ENCODE measurements at places on chromosomes 7 and 10.

- peak overlapping the region; percentile 50 for H3K27ac ChIP-seq
- peaks cover 49% of the 10 kb centered on the region for H3K4me1 ChIP-seq
- no peak for DNase-seq
- H3K36me3 ChIP-seq, result peaks cover 3% of the 10 kb centered on the region
- no peaks in the 10 kb centered on the region for H3K27me3 ChIP-seq
- H3K4me3 ChIP-seq, result peak overlapping the region; percentile 1
Measured at GRCh38 chr7:80139236-80139635, 4.6 kb downstream of the GNAI1 start.

DNA sequence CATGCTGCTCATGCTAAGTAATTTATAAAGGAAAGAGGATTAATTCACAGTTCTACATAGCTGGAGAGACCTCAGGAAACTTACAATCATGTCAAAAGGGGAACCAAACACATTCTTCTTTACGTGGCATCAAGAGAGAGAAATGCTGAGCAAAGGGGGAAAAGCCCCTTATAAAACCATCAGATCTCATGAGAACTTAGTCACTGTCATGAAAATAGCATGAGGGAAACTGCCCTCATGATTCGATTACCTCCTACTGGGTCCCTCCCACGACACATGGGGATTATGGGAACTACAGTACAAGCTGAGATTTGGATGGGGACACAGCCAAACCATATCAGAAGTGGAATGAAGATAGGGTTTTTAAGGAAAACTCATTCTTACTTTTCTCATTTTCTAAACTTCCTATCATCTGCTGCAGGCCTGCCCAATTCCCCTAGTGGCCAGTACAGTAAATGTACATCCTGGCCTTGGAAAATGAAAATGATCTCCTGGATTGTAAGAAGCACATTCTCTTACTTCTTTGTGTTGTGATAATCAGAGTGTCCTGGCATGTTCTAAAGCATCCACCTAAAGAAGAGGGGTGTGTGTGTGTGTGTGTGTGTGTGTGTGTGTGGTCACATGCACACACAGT lies 421.5 kb downstream of the LRMDA start:
- H3K4me1 ChIP-seq, result peaks cover 7% of the 10 kb centered on the region
- no peak for DNase-seq
- H3K27ac ChIP-seq, result no peak overlapping the region
- no peak overlapping the region for H3K4me3 ChIP-seq
- no peaks in the 10 kb centered on the region for H3K36me3 ChIP-seq
- peaks cover 48% of the 10 kb centered on the region for H3K27me3 ChIP-seq

DNA sequence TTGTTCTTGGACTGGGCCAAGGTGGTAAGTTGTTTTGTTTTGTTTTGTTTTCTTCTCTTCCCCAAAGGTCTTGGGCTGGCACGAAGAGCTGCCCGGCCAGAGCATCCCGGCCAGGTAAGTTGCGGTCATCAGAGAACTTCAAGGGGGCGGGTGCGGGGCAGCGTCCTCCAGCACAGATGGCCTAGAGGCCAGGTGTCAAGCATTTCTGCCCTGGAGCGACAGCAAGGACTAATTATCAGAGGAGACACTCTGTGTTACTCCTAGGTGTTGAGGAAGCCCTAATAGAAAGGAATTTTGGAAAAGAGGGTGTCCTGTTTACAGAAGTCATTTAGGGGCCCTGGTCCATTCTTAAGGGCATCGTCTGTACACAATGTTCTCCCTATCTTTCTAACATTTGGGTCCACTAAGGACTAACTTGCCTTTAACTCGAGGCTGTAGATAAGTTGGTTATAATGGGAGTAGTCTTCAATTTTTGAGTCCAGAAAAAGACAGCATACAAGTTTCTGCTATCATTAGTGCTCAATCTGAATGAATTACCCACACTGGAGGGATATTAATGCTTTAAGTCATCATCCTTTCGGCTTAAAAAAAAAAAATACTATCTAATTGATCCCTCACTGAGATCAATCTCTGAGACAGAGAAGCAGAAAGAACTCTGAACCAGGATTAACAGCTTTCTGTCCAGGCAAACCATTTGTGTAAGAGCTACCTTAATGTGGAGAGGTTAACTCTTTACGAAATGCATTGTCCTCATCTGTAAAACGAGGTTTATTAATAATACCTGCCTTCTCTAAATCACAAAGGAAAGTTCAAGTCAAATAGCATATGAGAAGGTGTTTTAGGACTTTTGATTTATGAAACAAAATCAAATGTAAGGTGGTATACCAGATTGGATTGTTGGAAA lies 1.5 kb downstream of the ITGB8 start:
- DNase-seq, result no peak
- H3K4me1 ChIP-seq, result peaks cover 43% of the 10 kb centered on the region
- peak overlapping the region; percentile 91 for H3K4me3 ChIP-seq
- H3K36me3 ChIP-seq, result peaks cover 5% of the 10 kb centered on the region

DNA sequence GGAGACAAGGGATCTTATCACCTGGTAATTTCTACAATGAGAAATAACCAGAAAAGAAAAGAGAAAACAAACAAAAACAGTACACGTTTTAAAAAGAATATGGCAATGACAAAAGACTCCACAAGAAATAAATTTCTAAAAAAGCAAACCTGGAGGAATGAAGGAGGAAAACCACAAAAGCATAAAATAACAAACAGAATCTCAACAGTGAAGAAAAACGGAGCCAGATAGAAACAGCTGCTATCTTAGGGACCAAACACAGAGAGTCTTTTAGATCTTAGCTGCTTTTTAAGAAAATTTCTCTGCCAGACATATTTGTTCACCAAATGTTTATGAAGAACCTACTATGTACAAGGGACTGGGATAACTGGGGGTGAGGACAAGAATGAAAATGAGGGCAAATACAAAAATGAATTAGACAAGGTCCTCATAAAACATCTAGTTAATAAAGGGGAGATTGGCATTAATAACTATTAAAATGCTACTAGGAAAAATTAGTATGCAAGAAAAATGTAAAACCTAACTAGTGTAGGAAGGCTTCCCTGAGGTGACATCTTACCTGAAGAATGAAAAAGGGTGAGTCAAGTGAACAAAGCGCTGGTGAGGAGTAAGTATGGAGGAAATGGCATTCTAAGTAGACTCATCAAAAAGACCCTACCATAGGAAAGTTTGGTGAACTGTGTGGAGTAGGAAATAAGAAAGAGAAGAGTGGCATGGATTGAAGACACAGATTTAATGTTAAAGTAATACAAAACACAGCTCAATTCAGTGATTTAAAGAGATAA lies 34.3 kb downstream of the WASL start:
- H3K4me1 ChIP-seq, result peaks cover 33% of the 10 kb centered on the region
- peak overlapping the region; percentile 15 for H3K27ac ChIP-seq
- no peak for DNase-seq
- H3K4me3 ChIP-seq, result no peak overlapping the region
- H3K27me3 ChIP-seq, result no peaks in the 10 kb centered on the region
- H3K36me3 ChIP-seq, result peaks cover 5% of the 10 kb centered on the region

GRCh38 chr10:70761031-70761601 lies 24.1 kb downstream of the TBATA start:
- peak overlapping the region; percentile 12 for H3K27ac ChIP-seq
- H3K36me3 ChIP-seq, result no peaks in the 10 kb centered on the region
- H3K4me3 ChIP-seq, result no peak overlapping the region
- H3K27me3 ChIP-seq, result no peaks in the 10 kb centered on the region

DNA sequence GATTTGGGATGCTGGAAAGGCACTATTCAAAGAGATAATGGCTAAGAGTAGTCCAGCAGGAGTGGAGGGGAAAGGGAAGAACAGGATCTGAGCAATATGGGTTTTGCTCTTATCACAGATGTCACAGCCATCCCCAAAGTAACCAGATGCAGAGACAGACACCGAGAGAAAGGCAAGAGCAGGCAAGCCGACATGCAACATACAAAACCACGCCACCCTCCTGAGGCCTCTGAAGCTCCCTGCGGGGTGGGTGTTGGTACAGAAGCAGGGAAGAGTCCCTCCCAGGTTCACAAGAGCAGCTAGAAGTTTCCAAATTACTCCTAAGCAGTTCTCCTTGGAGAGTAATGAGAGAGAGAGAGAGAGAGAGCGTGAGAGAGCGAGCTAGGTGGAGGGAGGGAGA lies 10.8 kb upstream of the C10orf53 start:
- no peak overlapping the region for H3K4me3 ChIP-seq
- peaks cover 84% of the 10 kb centered on the region for H3K27me3 ChIP-seq
- no peaks in the 10 kb centered on the region for H3K36me3 ChIP-seq
- H3K4me1 ChIP-seq, result no peaks in the 10 kb centered on the region
- DNase-seq, result no peak
- no peak overlapping the region for H3K27ac ChIP-seq

GRCh38 chr10:101723176-101723575 lies 28.2 kb upstream of the FBXW4 start:
- no peaks in the 10 kb centered on the region for H3K4me1 ChIP-seq
- H3K27ac ChIP-seq, result no peak overlapping the region
- DNase-seq, result no peak
- H3K4me3 ChIP-seq, result no peak overlapping the region

DNA sequence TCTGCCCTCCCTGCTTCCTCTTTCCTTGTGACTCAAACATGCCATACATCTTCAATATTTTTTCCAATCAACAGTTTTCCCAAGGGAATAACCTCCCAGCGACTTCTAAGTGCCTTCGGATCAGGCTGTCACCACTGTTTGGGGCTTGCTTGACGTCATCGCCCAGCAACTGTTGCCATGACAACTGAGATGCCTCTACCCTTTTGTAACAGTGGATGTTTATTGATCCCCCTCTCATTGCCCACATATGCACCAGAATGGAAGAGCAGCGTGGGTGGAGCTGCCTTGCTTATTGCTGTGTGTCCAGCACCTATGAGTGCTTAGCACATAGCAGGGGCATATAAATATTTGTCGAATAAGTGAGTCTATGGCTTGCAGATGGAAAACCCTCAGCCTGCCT lies 14.4 kb downstream of the FFAR4 start:
- H3K27me3 ChIP-seq, result peaks cover 71% of the 10 kb centered on the region
- no peaks in the 10 kb centered on the region for H3K4me1 ChIP-seq
- no peak overlapping the region for H3K27ac ChIP-seq
- H3K4me3 ChIP-seq, result no peak overlapping the region

GRCh38 chr7:43653891-43654504 lies 71.1 kb downstream of the STK17A start:
- H3K36me3 ChIP-seq, result peaks cover 23% of the 10 kb centered on the region
- H3K4me1 ChIP-seq, result peaks cover 16% of the 10 kb centered on the region
- no peak overlapping the region for H3K27ac ChIP-seq
- DNase-seq, result no peak
- no peaks in the 10 kb centered on the region for H3K27me3 ChIP-seq
- no peak overlapping the region for H3K4me3 ChIP-seq

- H3K27me3 ChIP-seq, result peaks cover 1% of the 10 kb centered on the region
- no peak overlapping the region for H3K27ac ChIP-seq
- H3K4me3 ChIP-seq, result no peak overlapping the region
- peaks cover 18% of the 10 kb centered on the region for H3K4me1 ChIP-seq
- H3K36me3 ChIP-seq, result no peaks in the 10 kb centered on the region
Measured at GRCh38 chr7:112182749-112183148, 23.4 kb downstream of the DOCK4 start.

DNA sequence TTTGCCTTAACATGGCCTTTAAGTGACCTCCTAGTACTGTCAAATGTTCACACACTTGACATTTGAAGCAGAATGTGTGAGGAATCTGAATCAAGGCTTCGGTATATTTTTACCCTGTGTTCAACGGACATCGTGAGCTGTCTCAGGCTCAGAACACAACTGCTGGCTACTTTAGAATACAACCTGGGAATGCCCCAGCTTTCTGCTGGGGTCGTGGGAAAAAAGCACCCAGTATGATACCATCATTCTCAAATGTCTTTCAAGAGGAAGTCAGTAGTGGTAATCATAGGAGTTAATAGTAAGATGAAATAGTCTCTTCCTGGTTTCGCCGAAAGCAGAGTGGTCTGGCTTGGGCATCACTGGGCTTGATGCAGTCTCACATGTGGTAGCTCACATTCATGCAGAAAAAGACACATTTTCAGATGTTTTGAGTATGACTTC lies 67.2 kb downstream of the CREB5 start:
- no peaks in the 10 kb centered on the region for H3K27me3 ChIP-seq
- H3K27ac ChIP-seq, result no peak overlapping the region
- no peak for DNase-seq
- peaks cover 49% of the 10 kb centered on the region for H3K4me1 ChIP-seq

All from mesothelial cell of epicardium (in vitro differentiated cells).